ENCODE measurements at places on chromosomes 6 and 20. TPM values are rescaled to one million over a fixed set of nuclear protein-coding genes. Genes with fewer than 3 reads are reported as not detected.

The FAM120B gene
- 17.1 TPM for total RNA-seq

The LHFPL5 gene
- not detected for total RNA-seq

DNA sequence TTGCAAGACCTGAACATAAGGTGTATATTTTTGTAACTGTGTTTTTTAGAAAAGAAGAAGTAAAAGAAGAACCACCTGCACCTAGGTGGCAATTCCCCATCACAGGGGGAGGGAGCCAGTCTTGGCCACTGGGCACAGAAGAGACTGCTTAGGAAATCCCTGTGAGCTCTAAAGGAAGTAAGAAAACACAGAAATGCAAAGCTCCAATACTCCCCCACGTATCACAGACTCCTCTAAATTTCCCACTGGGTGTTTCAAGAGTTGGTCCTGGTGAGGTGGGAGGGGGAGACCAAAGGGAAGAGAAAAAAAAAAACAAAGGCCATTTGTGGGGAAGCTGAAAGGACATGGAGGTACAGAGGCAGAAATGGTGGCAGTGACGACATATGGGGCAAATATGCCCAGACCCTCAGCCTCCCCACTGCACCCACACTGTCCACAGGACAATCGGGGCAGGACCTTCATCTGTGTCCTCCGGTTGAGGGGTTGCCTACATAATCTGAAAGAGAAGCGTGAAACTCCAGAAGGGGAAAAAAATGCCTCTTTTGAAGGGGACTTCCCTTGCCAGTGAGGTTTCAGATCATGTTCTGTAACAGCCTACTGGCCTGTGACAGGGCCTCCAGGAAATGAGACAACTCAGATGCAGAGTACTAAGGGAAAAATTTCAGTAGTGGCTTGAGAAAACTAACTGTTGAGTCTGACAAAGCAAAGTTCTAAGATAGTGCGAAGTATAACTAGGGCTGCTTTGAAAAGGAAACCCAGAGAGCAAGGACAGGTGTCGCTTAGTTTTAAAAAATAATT, 226.2 kb upstream of the MARCKS start:
- DNase-seq = peak; percentile 82

The TP53TG5 gene
- not detected for total RNA-seq

The ZNF391 gene
- 4.7 TPM for total RNA-seq

- no peak for DNase-seq
These were observed 15.1 kb downstream of the SOX4 start for GRCh38 chr6:21608601-21609000.

The CST7 gene
- not detected for total RNA-seq

The MATN4 gene
- total RNA-seq = not detected

DNA sequence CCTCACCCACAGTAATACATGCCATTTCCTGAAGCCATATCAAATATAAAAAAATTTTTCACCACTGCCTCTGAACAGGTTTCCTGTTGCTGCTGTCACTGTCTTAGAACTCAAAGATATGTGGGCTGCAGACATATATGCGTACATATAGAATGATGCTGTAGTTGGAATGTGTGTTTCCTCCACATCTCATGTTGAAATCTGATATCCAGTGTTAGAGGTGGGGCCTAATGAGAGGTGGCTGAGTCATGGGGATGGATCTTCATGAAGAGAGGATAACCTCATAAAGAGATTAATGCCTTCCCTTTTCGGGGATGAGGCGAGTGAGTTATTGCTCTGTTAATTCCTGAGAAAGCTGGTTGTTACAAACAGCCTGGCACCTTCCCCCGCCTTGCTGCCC, 7.7 kb upstream of the SCP2D1 start:
- peak; percentile 28 for DNase-seq

GRCh38 chr6:137313928-137314855, 95.0 kb upstream of the IFNGR1 start:
- DNase-seq = peak; percentile 83

DNA sequence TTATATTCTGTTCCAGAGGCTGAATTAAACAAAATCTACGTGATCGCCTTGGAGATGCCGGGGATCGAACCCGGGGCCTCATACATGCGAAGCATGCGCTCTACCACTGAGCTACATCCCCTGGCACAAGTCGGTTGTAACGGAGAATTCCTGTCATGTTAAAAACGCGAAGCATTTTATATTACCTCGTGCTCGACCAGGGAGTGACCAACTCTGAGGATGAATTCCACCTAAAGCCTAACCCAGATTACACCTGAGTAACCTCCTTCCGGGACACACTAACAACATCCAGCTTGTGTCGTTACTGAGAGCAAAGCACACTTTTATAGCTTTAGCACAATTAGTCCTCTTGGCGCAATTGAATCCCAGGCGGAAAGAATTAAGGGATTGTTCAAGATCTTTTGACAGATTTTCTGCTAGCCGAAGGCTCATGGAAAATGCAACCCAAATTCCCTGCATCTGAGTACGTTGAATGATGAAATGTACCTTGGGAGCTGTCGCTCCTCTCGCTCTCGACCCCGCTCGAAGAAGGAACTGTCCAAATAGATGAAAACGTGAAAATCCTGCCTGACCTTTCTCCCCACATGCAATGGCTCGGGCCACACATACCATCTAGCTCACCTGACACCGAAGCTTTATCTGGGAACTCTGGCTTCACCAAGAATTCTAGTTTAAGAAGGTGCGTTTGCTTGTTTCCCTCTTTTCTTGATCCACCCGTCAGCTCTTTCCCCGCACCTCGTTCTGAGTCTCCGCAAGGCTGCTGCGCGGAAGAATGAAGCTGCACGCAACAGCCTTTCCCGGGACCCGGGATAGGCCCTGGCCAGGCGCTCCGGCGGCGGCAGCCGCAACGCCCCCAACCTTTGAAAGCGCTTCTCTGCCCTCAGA, 148.3 kb downstream of the GPX5 start:
- peak; percentile 71 for DNase-seq
